ENCODE measurements at places on chromosomes 12 and 14.

DNA sequence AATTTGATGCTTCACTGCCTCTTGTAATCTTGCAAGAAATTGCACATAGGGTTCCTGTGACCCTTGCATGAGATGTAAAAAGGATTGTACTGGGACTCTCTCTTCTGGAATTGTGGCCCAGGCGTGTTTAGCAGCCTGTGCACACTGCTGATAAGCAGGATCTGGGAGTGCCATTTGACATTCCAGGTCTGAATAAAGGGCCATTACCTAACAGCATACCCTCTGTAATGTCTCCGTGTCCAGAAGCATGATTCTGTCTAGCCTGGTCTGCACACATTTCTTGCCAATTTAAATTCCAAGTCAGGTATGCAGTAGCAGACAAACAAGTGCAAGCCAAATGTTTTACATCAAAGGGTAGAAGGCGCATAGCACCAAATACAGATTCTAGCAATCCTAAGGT is 18.1 kb upstream of the MAPKAPK5 start:
- no peak overlapping the region for H3K27ac ChIP-seq
- no peak overlapping the region for H3K4me3 ChIP-seq

- no peaks in the 10 kb centered on the region for H3K4me1 ChIP-seq
- DNase-seq: no peak
- H3K27me3 ChIP-seq: no peaks in the 10 kb centered on the region
- H3K4me3 ChIP-seq: no peak overlapping the region
- H3K36me3 ChIP-seq: no peaks in the 10 kb centered on the region
Observed at GRCh38 chr14:89041257-89041582, 216.8 kb downstream of the TTC8 start.

- H3K4me1 ChIP-seq: peaks cover 5% of the 10 kb centered on the region
- no peaks in the 10 kb centered on the region for H3K36me3 ChIP-seq
- H3K4me3 ChIP-seq: no peak overlapping the region
- DNase-seq: no peak
Observed at GRCh38 chr14:74400031-74400685, 25.9 kb downstream of the SYNDIG1L start.

DNA sequence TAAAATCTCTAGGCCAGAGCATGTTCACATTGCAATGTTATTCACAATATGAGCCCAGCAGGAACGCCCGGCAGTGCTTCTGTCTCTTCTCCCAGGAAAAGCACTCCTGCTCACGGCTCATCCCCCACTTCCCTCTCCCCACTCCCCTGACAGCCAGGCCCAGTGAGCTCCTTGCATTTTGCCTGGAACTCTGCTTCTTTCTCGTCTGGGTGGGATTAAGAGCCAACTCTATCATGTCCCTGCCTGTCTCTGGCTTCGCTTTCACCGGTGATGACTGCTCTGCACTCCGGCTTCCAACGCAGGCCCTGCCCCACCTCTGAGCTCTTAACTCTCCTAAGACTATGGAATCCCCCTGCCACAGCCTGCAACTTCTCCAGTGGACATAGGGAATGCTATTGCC is 2.5 kb downstream of the PLEK2 start:
- no peaks in the 10 kb centered on the region for H3K36me3 ChIP-seq
- no peaks in the 10 kb centered on the region for H3K27me3 ChIP-seq
- no peaks in the 10 kb centered on the region for H3K4me1 ChIP-seq

DNA sequence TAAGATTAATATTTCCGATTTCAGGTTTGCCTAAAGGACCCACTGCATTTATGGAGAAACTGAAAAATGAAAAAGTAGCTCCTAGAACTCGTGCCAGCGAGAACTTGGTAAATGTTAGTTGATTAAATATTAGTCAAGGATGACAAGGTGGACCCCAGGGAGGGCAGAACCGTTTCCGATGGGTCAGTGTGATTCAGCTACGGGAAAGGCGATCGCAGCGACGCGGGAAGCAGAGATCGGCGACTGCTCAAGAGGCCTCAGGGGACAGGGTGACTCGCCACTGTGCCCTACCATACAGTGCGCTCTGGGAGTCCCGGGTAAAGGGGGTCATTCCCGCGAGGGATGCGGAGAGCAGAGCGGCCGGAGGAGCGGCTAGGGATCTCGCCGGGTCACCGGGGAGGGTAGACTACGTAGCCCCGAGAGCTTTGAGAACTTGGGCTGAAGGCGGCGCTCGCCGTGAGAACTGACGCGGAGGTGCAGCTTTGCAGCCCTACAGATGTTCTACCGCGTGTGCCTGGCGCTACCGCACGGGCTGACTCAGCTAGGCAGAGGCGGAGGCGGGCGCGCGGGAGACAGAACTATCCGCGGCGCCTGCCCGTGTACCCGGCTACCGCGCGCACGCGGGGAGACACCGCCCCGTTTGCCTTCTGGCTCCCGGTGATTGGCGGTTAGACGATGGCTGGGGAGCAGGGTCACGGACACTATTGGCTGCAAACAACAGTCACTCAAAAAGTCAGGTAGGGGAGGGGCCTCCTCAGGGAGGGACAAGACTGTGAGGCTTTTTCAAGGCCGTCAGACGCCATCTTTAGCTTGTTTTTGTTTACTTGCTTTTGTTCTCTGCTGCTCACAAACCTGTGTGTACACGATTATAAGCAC is 3.2 kb downstream of the C14orf93 start:
- H3K4me3 ChIP-seq: peak overlapping the region; percentile 73
- H3K36me3 ChIP-seq: no peaks in the 10 kb centered on the region
- peak overlapping the region; percentile 91 for H3K27ac ChIP-seq
- DNase-seq: peak; percentile 92

GRCh38 chr12:57214398-57214781 is 2.2 kb upstream of the NXPH4 start:
- H3K27me3 ChIP-seq: peaks cover 92% of the 10 kb centered on the region
- no peak overlapping the region for H3K4me3 ChIP-seq
- peaks cover 17% of the 10 kb centered on the region for H3K4me1 ChIP-seq
- H3K36me3 ChIP-seq: no peaks in the 10 kb centered on the region

Measured in MM.1S (cell line).